ENCODE measurements at places on chromosomes 2 and 18.

- DNase-seq, result no peak
These were observed 1302.3 kb upstream of the CHAC2 start for GRCh38 chr2:52465287-52465686.

DNA sequence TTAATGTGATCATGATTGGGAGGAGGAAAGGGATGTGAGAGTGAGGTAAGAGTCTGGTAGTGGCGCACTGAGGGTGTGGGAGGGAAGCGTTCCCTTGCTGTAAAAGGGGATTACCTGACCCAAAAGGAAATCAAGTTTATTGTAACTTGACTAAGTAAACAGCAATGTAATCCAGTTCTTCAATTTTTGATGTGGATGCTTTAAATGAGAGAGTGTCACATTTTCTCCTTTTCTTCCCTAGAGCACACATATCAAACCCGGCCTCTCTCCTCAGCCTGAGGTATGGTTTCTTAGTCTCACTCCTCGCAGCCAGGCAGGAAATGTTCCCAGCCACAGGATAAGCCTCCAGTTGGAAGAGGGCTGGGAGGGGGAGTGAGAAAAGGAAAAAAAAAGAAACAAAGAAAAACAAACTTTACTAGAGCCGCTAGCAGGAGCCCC is 688 bp upstream of the ARHGAP28 start:
- DNase-seq, result no peak

DNA sequence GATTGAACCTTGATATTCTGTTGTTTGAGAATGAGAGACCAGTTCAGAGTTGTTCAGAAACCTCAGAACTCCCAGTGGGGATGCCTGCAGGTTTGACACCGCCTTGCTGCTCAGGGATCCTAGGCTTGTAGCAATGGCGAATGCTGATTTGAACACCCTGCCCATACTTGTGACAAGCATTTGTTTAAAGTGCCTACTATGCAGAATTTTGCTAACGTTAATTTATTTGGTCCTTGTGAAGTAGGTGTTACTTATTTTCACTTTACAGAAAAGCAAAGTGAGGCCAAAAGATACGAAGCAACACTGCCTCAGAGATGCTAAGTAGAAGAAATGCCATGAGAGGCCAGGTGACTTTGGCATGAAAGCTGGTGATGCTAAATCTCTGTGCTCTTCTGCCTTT is 32.3 kb downstream of the STON1 start:
- no peak for DNase-seq

DNA sequence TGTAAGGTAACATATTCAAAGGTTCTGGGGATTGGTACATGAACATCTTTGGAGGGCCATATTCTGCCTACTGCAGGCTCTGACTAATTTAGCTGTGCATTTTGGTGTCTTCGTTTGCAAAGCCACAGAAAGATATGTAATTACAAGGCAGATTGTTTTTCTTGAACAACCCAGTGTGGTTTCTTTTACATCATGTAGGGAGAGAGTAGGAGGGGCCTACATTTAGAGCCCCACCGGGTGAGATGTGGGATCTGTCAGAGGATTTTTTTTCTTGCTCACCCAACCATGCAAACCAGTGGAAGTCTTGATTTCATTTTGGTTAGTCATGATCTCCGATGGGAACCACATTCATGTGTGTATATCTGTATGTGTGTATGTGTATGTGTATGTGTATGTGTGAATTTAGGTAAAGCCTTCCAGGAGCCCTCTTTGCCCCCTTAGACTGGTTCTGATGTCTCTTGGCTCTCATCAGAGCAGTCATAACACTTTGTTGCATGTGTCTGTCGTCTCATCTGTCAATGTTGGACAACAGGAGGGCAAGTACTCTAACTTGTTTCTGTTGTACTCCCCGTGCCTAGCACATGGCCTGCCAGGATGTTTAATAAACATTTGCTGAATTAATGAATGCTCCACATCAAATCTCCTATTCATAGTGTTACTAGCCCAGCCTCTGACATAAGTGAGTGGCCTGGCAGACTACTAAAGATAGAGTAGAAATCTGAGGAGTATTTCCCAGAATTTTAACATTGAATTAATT is 239.9 kb downstream of the MTX2 start:
- DNase-seq, result no peak

All from CD4-positive, alpha-beta T cell treated with Interleukin-2 at 100 ng/mL for 4 hours (primary cell).